Activated CD8-positive, alpha-beta memory T cell treated with anti-CD3 and anti-CD28 coated beads, Interleukin-2, amount 10 ng/mL, durations not matched to agents 7 days and 5 days (primary cell): ENCODE measurements at places on chromosomes 3 and 15.

DNA sequence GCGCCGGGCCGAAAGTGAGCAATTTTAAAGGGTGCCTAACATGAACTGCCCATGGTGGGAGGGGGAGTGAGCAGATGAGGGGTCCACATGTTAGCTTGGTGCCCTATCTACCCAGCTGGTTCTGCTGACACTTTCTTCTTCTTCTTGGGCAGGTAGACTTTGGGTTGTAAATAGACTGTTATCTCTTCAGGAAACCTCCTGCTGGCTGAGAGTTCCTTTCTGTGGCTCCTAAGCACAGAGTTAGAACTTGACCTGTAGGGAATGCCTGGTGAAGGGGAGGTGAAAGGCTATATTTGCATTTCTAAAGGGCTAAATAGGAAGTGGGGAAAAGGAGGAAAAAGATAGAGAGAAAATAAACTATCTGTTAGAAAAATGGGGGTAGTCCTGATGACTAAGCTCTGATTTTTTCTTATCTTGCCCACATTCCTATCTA, 521.4 kb upstream of the TGFBR2 start:
- no peak for DNase-seq

DNA sequence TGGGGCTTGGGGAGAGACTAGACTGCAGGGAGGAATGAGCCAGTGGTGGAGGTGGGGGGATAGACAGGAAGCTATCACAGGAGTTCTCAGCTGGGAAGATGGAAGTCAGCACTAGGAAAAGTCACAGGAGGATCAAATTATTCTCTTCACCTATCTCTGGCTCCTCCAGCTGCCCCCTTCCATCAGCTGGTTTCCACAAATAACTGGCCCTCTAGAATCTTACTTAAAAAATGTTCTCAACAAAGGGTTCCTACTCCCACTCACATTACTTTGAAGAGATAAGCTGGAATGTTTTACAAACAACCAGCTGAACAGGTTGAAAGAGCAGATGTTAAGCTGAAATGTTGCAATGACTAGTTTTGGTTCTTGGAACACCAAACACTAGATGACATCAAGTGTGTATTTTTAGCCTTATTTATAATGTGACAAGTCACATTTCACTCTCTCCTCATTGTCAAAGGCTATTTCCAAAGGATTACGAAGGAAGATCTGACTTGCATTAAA, 102.7 kb upstream of the AADACL2 start:
- no peak for DNase-seq

DNA sequence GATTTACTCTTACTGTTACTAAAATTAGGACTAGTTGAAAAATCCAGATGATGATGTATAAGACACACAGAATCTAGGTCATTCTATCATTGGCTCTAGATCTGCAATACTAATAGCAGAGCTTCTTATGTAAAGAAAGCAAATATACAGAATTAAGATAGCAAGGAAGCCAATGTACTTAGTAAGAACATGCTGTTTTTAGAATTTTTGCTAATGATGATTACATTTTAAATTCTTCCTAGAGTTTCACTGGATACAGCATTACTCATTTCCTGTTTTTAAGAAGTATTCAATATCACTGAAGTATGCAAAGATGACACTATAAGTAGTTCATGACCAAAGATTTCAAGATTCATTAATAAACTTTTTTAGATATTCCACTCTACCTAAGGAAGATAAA, 60.7 kb downstream of the CFAP20DC start:
- no peak for DNase-seq

- DNase-seq: no peak
These were observed 381.2 kb downstream of the WDR72 start for GRCh38 chr15:53378096-53378800.

- DNase-seq: no peak
These were observed 17.9 kb downstream of the SERP1 start for GRCh38 chr3:150528354-150528797.

DNA sequence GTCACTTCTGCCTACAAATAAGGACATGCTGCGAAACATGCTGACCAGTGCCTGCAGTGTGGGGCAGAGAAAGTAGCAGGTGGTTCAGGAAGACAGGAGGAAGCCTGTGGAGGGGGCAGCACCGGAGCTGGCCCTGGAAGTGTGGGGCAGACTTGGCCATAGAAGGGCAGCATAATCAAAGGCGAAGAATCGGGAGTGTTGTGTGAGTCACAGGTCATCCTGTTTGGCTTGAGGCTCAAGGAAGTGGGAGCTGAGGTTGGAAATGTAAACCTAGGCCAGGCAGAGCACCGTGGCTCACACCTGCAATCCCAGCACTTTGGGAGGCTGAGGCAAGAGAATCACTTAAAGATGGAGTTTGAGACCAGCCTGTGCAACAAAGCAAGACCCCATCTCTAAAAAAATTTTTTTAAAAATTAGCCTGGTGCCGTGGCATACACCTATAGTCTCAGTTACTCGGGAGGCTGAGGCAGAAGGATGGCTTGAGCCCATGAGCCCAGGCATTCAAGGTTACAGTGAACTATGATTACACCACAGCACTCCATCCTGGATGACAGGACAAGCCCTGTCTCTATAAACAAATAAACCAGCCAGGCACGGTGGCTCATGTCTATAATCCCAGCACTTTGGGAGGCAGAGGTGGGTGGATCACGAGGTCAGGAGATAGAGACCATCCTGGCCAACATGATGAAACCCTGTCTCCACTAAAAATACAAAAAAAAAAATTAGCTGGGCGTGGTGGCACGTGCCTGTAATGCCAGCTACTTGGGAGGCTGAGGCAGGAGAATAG, 54.0 kb downstream of the FAM43A start:
- no peak for DNase-seq

GRCh38 chr15:34366271-34367065, 528 bp downstream of the LPCAT4 start:
- DNase-seq: peak; percentile 79

DNA sequence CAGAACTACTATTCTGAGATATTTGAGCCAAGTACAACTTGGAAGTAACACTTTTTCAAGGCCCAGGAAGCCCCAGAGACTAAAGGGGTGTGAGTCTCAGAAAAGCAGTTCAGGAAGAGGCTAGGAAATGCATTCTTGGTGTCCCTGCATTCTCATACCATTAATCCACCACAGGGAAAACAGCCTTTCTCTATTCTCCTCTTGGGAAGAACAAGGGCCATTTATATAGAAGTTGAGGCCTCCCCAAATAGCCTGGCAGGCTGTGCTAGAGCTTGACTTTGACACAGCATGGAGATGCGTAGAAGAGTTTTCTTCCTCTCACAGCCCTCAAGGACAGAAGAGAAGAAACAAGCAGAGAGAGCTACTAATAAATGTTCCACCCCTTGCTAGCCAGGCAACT, 5.5 kb upstream of the NR2C2 start:
- DNase-seq: no peak

- DNase-seq: no peak
These were observed 143.4 kb downstream of the WNT5A start for GRCh38 chr3:55343486-55344357.

GRCh38 chr15:22806664-22807063, 20.2 kb downstream of the NIPA1 start:
- DNase-seq: no peak
